CD14-positive monocyte (primary cell): ENCODE measurements at places on chromosomes 4 and X.

- H3K4me3 ChIP-seq: no peak overlapping the region
- H3K4me1 ChIP-seq: no peaks in the 10 kb centered on the region
- no peaks in the 10 kb centered on the region for H3K36me3 ChIP-seq
- H3K27ac ChIP-seq: no peak overlapping the region
Measured at GRCh38 chrX:31590581-31591114, 518.8 kb upstream of the FTHL17 start.

- no peaks in the 10 kb centered on the region for H3K4me1 ChIP-seq
- H3K4me3 ChIP-seq: no peak overlapping the region
- H3K27ac ChIP-seq: no peak overlapping the region
- no peaks in the 10 kb centered on the region for H3K36me3 ChIP-seq
Measured at GRCh38 chr4:147498031-147498660, 17.2 kb downstream of the EDNRA start.

DNA sequence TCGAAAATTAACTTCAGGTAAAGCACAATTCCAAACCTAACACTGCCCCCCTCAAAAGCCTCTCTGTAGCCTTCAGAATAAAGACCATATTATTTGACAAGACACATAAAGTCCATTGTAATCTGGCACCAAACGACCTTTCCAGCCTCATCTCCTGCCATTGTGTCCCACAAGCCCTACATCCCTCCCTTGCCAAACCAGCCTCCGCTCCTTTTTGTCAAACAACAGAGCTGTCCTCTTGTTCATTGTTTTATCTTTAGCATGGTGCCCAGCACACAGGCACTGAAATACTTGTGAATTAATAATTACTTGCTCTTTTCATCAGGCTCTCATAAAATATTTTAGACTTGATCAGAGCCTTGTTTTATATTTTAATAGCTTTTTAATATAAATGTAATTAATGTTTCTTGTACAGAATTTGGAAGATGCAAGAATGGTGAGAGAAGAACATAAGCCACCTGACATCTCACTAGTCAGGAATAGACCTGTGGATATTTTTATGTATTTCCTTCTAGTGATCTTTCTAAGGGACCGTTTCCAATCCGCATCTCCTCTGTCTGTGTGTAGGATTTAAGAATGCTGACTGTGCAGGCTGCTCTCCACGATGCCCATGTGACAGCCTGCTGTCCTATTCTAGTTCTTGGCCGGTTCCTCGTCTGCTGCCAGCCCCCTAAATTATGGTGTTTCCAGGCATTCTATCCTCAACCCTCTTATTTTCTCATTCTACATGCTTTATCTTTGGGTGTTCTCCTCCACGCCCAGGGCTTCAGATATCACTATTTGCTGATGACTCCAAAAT, 3.0 kb upstream of the IRF2 start:
- no peak for DNase-seq
- H3K4me3 ChIP-seq: peak overlapping the region; percentile 100
- peak overlapping the region; percentile 61 for H3K27ac ChIP-seq

- DNase-seq: no peak
- peaks cover 21% of the 10 kb centered on the region for H3K4me1 ChIP-seq
- H3K27ac ChIP-seq: no peak overlapping the region
- H3K36me3 ChIP-seq: no peaks in the 10 kb centered on the region
- H3K27me3 ChIP-seq: peaks cover 18% of the 10 kb centered on the region
Measured at GRCh38 chr4:86592553-86593249, 1.4 kb upstream of the PTPN13 start.

DNA sequence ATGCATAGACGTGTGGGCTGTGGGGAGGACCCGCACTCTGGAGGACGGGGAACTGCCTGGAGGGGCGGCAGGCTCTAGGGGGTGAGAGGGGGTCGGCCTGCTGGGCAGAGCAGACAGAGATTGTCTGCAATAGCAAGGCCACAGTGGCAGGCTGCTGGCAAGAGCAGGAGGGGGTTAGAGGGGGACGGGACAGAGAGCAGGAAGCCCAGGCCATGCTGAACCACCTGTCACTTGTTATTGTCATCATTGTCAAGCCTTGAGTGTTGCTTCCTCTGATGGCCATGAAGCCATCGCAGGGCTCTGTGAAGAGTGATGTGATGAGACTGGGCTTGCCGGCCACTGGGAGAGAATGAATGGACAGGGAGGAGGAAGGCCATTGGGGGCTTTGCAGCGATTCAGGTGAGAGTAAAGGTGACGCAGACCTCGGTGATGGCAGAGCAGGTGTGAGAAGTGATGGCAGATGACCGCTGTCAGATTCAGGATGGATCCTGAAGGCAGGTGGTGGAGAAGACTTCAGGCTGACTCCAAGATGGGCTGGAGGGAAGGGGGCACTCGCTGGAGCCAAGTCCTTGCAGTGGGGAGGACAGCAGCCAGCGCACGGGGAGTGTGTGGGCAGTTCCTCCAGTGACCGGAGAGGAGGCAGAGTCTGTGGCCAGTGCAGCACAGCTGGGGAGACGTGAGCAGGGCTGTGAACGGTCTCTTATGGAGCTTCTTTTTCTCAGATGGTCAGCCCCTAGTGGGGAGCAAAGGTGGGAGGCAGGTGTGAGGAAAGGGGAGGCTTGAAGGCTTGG, 43.6 kb downstream of the HTT-AS start:
- no peak overlapping the region for H3K4me3 ChIP-seq
- H3K4me1 ChIP-seq: no peaks in the 10 kb centered on the region
- no peaks in the 10 kb centered on the region for H3K27me3 ChIP-seq
- DNase-seq: no peak

DNA sequence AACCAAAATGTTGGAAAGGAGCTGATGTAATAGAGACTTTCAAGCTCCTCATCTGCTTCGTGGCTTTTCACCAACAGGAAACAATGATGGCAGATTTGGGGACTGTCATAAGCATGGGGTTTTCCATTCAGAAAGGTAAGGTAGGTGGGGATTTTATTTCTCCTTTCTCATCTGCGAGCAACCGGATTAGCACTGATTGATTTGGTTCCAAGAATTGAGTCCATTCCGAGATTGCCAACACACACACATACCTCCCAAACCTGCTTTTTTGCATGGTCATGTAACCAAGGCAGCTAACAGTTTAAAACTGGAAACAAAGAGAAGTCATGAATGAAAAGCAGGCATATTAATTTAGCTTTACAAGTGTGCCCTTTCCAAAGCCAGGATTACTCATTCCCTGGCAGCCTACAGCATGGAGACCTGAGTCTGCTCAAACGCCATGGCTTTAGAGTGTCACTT, 63.0 kb upstream of the LNX1 start:
- H3K27ac ChIP-seq: no peak overlapping the region
- no peaks in the 10 kb centered on the region for H3K27me3 ChIP-seq
- no peak for DNase-seq
- H3K4me1 ChIP-seq: no peaks in the 10 kb centered on the region
- H3K36me3 ChIP-seq: no peaks in the 10 kb centered on the region

GRCh38 chr4:141643557-141643956, 7.2 kb downstream of the IL15 start:
- H3K36me3 ChIP-seq: no peaks in the 10 kb centered on the region
- no peak overlapping the region for H3K4me3 ChIP-seq
- no peak overlapping the region for H3K27ac ChIP-seq
- DNase-seq: no peak
- H3K4me1 ChIP-seq: peaks cover 27% of the 10 kb centered on the region
- H3K27me3 ChIP-seq: no peaks in the 10 kb centered on the region

GRCh38 chr4:74675673-74676279, 118.5 kb downstream of the BTC start:
- DNase-seq: peak; percentile 53
- H3K4me3 ChIP-seq: no peak overlapping the region
- H3K27me3 ChIP-seq: no peaks in the 10 kb centered on the region
- H3K4me1 ChIP-seq: no peaks in the 10 kb centered on the region

DNA sequence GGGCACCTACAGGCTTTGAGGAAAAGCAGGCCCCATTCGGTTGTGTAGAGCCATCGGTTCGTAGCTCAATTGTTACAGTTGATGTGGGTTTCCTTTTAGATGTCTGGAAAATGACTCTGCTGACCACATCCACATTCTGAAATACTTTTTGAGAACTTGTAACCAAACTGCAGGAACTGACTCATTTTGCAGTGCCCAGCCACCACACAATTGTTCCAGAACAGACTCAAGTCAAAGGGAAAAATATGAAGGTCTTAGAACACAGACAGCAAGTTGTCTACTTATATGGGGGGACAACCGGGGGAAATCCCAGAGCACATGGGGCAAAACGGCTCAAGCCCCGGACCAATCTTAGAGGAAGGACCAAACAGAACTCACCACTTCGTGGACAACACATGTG, 557.6 kb upstream of the DIPK2B start:
- peak overlapping the region; percentile 16 for H3K4me3 ChIP-seq
- H3K27me3 ChIP-seq: peaks cover 14% of the 10 kb centered on the region
- no peaks in the 10 kb centered on the region for H3K36me3 ChIP-seq

GRCh38 chr4:184066584-184067300, 150.9 kb downstream of the ENPP6 start:
- H3K4me3 ChIP-seq: no peak overlapping the region
- no peaks in the 10 kb centered on the region for H3K36me3 ChIP-seq
- no peaks in the 10 kb centered on the region for H3K27me3 ChIP-seq
- no peak overlapping the region for H3K27ac ChIP-seq

GRCh38 chr4:80963051-80963450, 67.5 kb upstream of the BMP3 start:
- no peaks in the 10 kb centered on the region for H3K27me3 ChIP-seq
- no peak for DNase-seq
- no peak overlapping the region for H3K27ac ChIP-seq

DNA sequence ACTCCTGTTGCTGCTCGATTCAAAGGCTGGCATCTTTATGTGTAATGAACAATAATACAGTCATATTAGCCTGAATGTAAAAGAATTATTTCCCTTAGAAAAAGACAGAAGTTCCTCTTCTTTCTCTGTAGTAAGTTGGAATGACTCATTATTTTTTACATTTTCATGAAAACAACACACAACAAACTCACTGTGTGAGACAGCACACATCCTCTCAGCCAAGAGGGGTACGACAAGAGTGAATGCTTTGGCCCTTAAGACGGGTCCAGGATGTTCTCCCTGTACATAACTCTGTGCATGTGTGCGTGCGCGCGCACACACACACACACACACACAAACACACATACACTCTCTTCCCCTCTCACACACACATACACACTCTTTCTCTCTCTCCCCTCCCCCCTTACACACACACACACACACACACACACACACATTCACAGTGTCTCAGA, 72.8 kb downstream of the MANBA start:
- H3K4me3 ChIP-seq: peak overlapping the region; percentile 45
- DNase-seq: peak; percentile 65
- peaks cover 35% of the 10 kb centered on the region for H3K4me1 ChIP-seq
- peaks cover 59% of the 10 kb centered on the region for H3K36me3 ChIP-seq
- H3K27ac ChIP-seq: peak overlapping the region; percentile 55

DNA sequence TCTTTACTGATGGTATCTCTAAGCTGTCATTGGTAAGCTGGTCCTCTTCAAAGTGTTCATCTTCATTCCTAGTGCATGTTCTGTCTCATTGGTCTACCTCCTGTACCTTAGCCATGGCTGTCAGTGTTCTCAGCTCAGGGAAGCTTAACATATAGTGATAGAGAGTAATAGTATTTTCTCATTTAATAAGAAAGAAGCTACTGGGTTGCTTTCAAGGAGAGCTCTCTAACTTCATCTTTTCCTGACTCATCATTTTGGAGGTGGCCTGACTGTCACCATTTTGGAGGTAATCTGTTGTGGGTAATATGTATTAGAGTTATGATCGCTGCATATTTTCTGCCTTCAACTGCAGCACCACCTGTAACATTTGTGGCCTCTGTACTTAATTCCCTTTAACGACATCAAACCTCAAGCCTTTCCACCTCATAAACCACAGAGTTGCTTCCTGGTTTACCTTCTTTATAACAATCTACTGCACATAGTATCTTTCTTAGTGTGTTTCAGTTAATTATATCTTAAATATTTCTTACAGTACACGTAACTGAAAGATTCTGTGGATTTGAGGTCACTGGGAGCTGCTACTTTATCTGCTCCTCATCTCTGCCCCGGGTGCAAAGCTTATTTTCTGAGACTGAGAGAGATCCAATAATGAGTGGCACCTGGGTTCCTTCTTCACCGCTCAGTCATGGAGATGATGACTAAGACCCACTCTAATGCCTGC, 474.0 kb upstream of the TECRL start:
- no peak for DNase-seq
- no peaks in the 10 kb centered on the region for H3K27me3 ChIP-seq
- H3K4me3 ChIP-seq: no peak overlapping the region
- no peaks in the 10 kb centered on the region for H3K4me1 ChIP-seq

GRCh38 chr4:150923945-150924344, 91.1 kb downstream of the LRBA start:
- H3K36me3 ChIP-seq: no peaks in the 10 kb centered on the region
- DNase-seq: no peak
- H3K27ac ChIP-seq: no peak overlapping the region
- H3K27me3 ChIP-seq: no peaks in the 10 kb centered on the region

GRCh38 chr4:48898733-48899431, 7.7 kb downstream of the OCIAD2 start:
- H3K27ac ChIP-seq: no peak overlapping the region
- H3K27me3 ChIP-seq: no peaks in the 10 kb centered on the region
- H3K4me3 ChIP-seq: no peak overlapping the region
- peak; percentile 35 for DNase-seq

GRCh38 chr4:25180524-25181131, 20.4 kb upstream of the SEPSECS start:
- H3K4me3 ChIP-seq: no peak overlapping the region
- no peak overlapping the region for H3K27ac ChIP-seq
- peak; percentile 25 for DNase-seq
- H3K4me1 ChIP-seq: no peaks in the 10 kb centered on the region
- H3K27me3 ChIP-seq: no peaks in the 10 kb centered on the region

DNA sequence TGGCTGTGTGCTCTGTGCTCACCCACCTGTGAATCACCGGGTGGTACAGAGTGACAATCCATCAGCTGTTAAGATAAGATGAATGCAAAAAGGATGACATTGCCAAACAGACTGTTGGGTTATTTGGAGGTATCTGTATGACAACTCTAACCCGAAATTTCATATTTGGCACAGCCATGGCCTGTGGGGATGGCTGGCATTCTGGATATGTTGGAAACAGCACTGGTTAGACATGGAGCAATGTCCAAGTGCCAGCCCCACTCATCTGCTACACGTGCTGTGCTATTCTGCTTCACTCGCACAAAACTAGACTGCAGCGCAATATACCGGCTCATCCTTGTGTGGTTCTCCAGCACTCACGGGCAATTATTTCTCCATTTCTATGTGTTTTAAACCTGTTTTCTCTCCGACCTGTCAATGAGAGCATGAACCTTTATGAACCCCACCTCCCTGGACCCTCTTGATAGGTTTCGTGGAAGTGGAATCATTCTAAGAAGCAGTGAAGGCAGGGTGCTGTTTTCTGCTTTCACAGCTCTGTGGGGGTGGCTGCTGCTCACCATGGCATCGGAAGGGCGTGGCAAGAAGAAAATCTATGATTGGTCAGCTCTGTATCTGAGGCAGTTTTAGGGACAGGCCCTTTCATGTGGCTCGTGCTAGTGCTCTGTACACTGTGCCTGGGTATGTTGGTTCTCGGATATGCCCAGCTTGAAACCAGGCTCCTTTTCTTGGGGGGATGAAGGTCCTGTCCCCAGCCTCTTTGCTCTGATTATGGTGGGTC, 94.9 kb downstream of the ENPP6 start:
- H3K27ac ChIP-seq: no peak overlapping the region
- H3K36me3 ChIP-seq: no peaks in the 10 kb centered on the region
- DNase-seq: no peak
- H3K4me3 ChIP-seq: no peak overlapping the region
- no peaks in the 10 kb centered on the region for H3K27me3 ChIP-seq

- H3K4me1 ChIP-seq: no peaks in the 10 kb centered on the region
- no peaks in the 10 kb centered on the region for H3K27me3 ChIP-seq
- no peak for DNase-seq
- no peaks in the 10 kb centered on the region for H3K36me3 ChIP-seq
Measured at GRCh38 chr4:156247470-156247869, 293.8 kb upstream of the CTSO start.
